Cerebellar cortex (tissue), 1 donor: ENCODE measurements at places on chromosomes 4 and X.

DNA sequence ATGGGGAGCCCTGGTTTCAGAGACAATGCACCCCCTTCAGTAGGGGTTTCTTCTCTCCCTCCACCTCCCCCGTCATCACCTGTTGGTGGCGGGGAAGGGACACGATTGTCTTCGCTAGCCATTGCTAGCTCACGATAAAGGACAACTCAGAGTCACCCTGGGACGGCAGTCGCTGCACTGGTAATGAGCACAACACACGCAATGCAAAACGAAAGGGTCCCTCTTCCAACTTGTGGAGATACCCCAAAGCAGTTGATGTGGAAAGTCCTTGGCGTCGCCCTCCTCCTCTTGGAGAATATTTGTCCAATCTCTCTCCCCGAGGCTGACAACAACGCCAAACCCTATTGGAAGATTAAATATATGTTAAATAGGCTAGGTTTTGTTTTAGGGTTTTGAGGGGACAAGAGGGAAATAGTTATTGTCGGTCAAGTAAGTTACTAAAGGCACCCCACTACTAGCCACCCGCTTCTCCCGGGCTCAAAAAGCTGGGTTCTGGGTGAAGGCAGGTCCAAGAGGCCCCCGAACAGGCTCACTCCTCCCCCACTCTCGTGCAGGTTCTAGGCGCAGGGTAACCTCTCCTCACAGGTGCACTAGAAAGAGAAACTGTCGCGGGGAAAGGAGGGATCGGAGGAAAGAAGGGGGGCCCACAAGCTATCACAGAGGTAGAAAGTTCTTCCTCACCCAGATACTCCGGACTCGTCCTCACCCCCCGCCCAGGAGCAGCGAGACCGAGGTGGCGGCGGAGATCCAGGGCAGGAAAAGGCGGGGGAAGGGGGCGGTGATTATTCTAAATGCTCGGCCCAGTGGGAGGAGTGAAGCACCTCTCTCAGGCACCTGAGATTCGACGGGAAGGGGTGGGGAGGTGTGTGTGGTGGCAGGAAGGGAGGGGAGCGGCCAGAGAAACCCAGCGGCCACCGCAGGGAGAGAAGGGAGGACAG is at the start of gene LRBA:
Gene LRBA, minus strand, starts transcription at position 764 of the 938 bp plus-strand sequence. Its CDS starts 642 bp downstream, at position 122.
- peak; percentile 88 for DNase-seq

GRCh38 chr4:66606215-66606614 is 935.9 kb upstream of the EPHA5 start:
- no peak for DNase-seq

GRCh38 chr4:103098341-103098740 is 1.3 kb downstream of the BDH2 start:
- DNase-seq: no peak

DNA sequence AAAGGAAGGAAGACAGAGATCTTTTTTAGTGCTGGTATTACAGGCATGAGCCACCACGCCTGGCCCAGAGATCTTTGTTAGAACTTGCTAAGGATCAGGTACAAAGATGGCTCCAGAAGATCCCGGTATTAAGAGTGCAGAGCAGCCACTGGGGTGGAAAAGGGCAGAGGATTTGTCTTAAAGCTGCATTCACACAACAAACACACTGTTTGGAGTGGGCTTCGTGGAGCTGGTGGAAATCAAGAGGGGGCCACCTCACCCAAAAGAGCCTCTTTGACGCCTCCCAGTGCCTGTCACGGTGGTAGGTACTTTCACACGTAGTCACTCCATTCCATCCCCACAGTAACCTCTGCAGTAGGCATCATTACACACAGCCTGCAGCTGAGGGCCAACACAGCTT is 13.3 kb downstream of the HELT start:
- no peak for DNase-seq

DNA sequence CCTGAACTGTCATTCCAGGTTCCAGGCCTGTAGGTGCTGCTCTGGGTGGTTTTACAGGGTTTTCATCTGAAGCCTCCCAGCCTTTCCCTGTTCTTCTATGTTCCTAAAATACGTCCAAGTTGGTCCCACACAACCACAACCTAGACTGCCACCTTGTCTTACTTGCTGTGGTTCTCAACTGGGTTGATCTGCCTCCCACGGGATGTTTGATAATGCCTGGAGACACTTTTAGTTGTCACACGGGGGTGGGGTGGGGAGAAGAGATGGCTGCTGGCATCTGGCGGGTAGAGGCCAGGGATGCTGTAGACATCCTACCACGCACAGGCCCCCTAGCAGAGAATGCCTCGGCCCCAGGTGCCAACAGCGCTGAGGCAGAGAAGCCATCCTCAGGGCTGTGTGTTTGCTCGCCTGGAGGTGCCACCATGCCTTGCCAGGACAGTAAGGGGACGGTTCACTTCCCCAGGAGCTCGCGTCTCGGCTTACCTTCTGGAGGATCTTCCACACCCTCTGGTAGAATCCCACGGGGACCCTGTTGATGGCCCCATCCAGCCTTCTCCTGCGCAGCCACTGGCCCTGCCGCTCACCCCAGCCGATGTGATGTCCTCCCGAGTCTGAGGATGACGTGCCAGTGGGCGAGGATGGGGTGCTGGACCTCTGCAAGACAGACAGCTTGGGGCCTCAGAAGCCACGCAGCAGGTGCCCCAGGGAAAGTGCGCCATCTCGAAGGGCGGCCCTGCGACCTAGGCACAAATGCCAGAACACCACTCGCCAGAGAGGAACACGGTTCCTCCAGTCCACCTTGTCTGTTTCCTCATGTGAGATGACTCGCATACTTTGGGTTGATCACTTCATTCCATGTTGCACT is 87.0 kb downstream of the PHKA2 start:
- DNase-seq: no peak

DNA sequence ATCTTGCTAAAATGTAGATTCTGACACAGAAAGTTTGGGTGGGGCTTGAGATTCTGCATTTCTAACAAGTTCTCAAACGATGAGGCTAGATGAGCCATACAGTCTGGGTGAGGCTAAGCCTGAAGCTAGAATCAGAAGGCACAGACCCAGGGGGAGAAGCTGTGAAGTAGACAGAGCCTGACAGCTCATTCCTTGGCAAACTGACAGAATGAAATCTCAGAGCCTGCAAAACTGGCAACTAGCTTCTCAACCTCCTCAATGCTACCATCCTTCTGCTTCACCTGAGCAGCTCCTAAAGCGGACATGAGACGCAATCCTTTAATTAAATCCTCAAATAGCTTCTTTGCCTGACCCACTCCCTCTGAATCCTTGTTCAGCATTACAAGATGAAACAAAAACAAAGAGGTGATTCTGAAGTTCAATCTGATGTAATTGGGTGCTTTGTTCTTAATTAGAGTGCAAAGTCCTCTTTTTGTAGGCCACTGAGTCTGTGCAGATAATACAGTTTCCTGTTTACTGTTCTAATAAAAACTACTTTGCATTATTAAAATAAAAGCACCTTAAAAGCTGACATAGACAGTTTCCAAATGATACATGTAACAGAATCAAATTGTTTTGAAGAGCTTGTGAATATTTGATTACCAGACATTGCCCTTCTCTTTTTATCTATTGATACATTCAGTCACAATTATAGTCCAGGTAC is 71.0 kb upstream of the BMP2K start:
- no peak for DNase-seq

DNA sequence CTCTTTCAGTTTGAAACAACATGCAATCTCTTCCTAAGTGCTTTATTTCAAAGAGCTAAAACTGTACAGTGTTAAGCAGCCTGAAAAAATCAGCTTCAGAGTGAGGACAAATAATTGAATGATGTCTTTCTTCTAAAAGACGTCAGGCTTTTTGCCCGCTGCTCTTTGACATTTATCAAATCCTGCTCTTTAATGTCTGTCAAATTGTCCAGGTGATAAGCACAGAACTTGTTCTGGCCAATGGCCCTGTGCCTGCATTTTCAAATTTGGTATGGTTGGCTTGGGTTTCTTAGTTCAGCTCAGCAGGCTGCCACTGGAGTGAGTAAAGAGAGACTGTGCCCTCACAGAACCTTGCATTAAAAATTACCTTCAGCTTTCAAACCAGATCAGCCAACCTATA is 712.9 kb upstream of the LCORL start:
- peak; percentile 0 for DNase-seq

GRCh38 chrX:109839694-109840567 is 106.9 kb upstream of the ACSL4 start:
- no peak for DNase-seq

DNA sequence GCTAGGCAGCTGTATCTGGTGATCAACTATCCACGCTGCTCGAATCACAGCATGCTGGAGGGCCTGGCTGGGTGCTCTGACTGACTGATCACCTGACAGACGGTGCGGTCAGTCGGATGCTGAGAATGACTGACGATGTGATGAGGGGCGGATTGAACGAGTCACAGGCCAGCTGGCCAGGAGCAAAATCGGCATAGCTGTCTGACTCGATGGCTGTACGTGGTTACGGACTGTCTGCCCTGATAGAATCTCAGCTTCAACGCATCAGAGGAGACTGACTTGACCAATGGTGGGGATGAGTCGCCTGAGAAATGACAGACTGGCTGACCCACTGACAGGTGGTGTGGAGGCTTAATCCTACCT is 1.0 kb upstream of the SUV39H1 start:
- no peak for DNase-seq

DNA sequence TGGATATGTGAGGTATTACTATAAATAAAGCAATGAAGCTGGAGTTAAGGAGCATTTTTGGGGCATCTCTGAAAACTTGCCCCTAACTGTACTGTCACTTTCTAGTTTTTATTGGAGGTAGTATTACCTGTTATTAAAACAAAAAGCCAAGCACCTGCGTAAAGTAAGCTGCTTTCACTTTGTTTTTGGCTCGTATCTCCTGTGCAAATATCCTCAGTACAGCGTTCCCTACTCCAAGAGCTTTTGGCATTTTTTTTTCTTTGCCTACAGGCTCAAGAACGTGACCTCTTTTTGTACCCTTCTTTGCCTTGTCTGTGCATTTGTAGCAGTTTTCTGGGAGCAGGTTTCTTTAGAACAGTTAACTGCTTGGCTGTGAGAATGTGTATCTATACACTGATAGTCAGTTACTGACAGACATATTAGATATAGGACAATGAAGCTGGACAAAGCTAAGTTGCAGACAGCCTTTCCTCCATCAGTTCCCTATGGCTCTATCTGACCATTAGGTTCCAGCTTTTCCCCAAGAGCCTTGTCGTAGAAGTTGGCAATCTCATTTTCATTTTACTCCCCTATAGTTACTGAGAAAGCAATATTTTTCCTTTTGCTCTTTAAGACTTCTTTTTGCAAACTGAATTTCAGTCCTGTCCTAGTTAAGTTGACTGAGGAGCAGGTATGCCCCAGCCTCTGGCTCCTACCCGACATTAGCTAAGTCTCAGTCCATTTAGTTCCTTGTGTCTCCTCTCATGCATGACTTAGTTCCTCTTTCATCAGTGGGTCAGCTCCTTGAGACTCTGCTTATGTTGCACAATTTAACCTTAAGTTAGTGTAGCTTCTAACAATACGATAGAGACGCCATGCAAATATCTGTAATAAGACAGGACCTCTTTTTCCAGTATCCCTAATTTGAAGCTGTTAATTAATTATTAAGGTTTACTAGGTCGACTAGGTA is 71.5 kb upstream of the HPRT1 start:
- no peak for DNase-seq

DNA sequence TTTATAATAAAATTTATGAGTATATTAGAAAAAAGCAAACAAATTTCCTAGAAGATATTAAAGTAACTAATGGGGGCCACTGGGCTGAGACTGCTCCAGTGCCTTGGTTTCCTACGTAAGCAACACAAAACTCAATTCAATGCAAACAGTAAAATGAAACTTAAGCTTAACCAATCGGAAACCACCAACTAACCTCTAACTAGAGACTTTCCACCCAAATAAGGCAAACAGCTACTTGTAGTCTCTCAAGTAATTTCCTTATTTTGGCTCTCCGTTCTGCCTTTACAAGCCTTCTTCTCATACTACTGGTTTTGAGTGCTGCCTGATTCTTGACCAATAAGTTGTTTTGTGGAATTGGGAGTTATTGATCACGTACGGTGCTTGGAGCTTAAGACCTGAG is 167.3 kb upstream of the VEGFC start:
- DNase-seq: no peak

- DNase-seq: no peak
Measured at GRCh38 chrX:137118536-137118935, 84.7 kb upstream of the GPR101 start.

GRCh38 chrX:41558531-41558930 is 111.4 kb downstream of the NYX start:
- DNase-seq: peak; percentile 13

GRCh38 chr4:141356321-141356962 is 135.7 kb downstream of the ZNF330 start:
- no peak for DNase-seq

GRCh38 chr4:123116412-123116811 is 194.0 kb upstream of the NUDT6 start:
- no peak for DNase-seq

GRCh38 chr4:40937140-40937725 is 187.5 kb downstream of the NSUN7 start:
- DNase-seq: no peak

DNA sequence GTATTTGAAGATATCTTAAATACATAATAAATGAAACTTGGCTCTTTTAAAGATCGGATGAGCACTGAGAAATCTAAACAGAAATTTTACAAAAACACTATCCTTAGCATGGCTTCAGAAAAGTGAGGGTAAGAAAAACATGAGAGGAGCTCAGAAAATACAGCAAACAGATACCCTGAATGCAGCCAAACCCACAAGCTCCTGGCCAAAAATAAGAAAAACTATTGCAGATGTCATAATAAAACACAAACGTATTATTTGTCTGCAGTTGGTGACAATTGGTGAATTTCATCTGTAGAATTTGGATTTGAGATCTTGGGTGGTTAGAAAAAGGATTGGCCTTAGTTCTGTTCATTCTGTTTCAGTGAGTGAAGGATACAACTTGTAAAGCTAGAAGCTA is 603.9 kb downstream of the INPP4B start:
- DNase-seq: no peak

DNA sequence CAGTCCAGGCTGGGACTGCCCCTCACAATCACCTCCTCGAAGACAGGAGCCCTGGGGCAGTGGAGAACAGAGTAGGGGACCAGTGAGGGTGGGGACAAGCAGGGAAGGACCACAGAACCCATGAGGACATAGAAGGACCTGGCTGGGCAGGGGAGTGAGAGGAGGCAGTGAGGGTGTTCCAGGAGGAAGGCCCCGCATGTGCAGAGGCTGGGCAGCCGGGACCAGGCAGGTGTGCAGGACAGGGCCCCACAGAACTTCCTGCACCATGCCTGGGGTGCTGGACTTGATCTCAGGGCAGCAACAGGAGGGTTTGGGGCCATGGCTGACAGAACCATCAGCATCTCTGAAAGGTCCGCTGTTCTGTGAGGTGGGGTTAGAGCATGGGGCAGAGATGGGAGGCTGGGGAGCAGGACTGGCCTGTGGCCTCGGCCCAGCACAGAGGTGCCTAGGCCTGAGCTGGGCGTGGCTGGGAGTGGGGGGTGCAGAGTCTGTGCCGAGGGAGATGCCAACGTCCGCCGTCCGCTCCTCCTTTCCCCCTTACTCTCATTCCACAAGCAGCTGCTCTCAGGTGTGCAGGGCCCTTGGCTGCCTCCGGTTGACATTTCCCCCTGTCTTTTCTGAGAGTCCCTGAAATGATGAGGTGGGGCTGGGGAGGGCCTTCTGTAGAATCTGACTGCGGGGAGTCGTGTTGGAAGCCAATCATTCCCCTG is 40.8 kb downstream of the EVC start:
- no peak for DNase-seq
